ENCODE measurements at places on chromosomes 12 and 14. TPM values are rescaled to one million over a fixed set of nuclear protein-coding genes. Genes with fewer than 3 reads are reported as not detected.

DNA sequence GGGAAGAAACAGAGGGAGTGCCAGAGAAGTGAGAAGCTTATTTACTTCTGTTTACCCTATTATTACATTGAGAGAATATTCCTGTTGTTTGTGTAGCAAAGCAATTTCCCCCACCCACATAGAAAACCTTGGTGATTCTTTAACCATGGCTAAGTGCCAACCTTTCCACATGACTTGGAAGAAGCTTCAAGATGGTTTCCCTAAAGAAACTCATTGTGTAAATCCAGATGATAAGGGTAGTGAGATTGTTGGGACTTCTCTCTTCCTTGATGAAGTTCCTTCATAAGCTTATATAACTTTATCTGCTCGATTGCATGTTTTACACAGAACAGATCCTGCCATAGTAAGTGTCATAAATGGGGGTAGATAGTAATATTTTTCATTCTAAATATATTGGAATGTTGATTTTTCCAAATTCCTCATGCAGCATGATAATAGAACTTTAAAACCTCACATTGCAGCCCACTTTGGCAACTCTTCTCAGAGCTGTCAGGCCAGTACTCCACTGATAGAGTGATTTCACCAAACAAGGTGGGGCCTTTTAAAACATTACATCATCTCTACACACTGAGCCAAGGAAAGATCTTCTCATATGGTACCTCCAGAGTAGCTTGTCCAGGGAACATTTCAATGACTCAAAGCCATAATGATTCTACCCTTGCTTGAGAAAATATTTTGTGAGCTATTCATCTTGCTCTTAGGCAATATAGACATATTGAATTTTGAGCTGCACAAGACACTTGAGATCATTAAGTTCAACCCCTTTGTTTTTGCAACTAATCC, 47.8 kb upstream of the KIF21A start:
- no peak for DNase-seq

Gene GLT1D1
- total RNA-seq, result 0.30 TPM

GRCh38 chr12:130711756-130712155, 4.3 kb downstream of the RIMBP2 start:
- DNase-seq, result no peak

DNA sequence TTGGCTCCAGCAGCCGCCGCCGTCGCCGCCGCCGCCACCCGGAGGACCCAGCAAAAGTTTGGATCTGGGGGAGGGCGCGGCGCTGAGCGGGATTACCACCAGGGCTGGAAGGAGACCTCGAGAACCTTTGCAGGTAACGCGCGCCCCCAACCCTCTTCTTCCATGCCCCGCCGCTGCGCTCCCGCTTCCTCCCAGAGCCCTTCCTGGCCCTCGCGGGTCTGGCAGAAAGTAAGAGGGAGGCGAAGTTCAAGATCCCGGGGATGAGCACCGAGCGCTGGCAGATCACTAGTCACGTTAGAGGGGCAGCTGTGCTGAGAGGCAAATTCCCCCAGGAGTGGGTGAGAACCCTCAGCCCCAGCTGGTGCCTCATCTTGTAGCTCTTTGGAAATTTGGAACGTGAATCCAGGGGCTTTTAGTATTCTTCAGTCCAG, 3.9 kb downstream of the FLRT2 start:
- DNase-seq, result no peak

- peak; percentile 33 for DNase-seq
Observed at GRCh38 chr14:91115986-91116770, 2.3 kb downstream of the DGLUCY start.

DNA sequence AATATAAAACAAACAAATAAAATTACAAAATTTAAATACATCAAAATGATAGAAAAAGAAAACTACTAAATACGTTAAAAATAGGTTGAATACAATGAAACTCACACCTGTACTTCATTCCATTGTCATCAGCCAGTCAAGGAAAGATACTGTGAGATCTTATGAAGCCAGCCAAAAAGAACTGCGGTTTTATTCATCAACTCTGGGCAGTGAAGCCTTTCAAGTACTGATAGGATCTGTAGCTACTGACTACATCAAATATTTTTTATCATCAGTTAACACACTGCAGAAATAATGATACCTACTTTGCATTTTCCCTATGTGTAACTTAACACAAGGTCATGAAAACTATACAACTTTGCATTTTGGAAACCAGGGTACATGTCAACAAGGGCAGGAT, 46.3 kb upstream of the FAR2 start:
- DNase-seq, result no peak

GRCh38 chr12:13203034-13203922, 6.8 kb downstream of the EMP1 start:
- peak; percentile 43 for DNase-seq

Gene AKAP6
- total RNA-seq, result 1.1 TPM

- DNase-seq, result no peak
Observed at GRCh38 chr14:54919330-54919729, 16.7 kb upstream of the GCH1 start.

Gene HOXC10
- not detected for total RNA-seq

GRCh38 chr12:20044846-20045245, 323.5 kb upstream of the PDE3A start:
- DNase-seq, result no peak

Gene SFSWAP
- total RNA-seq, result 73.1 TPM

Gene CARMIL3
- total RNA-seq, result 0.91 TPM

DNA sequence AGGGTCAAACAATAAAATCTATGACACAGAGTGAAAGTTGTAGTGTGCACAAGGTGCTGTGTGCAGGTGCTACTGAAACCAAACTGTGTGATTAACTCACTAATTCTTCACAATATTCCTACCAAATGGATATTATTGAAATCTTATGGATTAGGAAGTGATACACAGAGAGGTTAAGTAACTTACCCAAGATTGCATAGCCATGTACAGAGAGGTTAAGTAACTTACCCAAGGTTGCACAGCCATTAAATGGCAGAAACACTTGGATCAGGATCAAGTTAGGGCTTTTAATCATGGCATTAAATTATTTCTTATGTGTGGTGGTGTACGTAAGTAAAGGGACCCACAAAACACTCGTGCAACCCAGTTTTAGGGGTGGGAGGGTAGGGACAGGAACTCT, 771.4 kb downstream of the AACS start:
- DNase-seq, result no peak

DNA sequence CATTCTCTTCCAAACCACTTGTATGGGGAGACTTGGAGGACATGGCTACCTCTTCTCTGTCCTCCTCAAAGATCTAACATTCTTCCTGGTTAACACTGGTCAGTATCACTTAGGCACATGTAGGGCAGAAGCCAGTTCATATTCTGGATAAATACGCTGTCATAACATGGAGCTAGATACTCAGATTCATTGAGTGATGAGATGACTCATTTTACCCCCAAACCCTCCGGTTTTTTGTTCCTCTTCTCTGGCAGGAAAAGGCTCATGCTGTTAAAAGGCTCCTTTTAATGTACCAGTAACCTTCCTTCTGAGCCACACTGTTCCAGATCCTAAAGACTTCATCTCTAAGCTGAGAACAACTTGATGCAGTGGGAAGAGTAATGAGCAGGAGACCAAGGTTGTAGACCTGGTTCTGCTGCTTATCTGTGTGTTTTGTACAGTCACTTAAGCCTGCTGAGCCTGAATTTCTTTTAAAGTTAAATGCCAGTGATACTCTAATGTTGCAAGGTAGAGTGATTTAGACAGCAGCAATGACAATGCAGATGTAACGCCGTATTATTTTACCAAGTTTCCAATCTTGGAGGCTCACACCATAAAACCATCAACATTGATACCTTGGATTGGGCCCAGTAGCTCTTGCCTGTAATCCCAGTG, 57.3 kb upstream of the ELK3 start:
- DNase-seq, result no peak

Gene KRT72
- total RNA-seq, result 3.2 TPM

DNA sequence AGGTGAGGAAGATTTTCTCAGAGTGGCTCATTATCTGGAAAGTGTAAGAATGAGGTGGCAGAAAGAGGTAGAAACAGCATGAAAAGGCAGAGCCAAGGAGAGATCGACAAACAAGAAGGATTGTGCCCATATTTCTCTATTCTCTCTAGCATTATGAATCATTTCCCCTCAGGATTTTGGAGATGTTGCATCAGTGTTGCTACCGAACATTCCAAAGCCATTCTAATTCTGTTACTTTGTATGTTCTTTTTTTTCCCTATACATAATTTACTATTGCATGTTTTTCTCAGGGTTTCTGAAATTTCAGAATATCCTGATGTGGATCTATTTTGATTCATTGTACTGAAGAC, 61.4 kb downstream of the KICS2 start:
- DNase-seq, result no peak

- no peak for DNase-seq
Observed at GRCh38 chr14:76696791-76697190, 64.5 kb upstream of the VASH1 start.

Gene BMAL2
- 10.9 TPM for total RNA-seq

- DNase-seq, result peak; percentile 26
Observed at GRCh38 chr12:96335270-96335669, 65.0 kb downstream of the CDK17 start.

- no peak for DNase-seq
Observed at GRCh38 chr14:68741839-68742470, 50.9 kb downstream of the ZFP36L1 start.

DNA sequence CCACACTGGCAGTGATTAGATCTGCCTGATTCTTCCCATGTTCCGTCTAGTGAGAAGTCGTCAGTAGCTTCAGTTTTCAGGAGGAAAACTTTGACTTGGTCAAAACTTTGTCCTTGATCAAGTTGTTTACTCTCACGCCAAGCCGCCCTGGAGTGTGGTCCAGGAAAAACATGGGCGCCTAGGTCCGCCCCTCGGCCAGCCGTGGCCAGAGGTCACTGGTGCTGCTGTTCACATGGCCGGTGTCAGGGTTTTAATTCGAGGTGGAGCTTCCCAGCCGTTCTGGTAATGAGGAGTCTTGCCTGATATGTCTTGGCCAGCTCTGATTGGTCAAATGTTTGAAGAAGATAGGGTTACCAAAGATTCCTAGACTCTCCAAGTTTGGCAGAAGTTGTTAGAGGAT, 71.5 kb downstream of the PPP2R5C start:
- no peak for DNase-seq

DNA sequence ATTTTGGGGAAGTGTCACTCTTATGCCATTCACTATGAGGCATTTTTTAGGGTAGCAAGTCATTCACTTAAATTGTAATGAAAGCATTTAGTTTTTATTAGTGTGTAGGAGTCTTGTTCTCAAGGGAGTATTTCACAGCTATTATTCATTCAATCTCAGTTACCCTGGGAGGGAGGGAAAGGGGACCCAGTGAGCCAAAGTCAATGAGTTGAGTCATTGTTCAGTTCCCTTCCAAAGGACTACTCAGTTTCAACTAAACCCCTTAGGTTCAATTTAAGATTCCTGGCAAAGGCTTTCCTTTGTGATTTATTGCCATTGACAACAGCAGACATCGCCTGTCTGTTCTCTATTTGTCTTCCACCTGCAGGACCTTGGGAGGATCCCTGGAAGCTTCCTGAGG, 29.3 kb upstream of the RASSF8 start:
- no peak for DNase-seq

Gene CCDC196
- not detected for total RNA-seq

GRCh38 chr12:3365463-3366411, 125.3 kb upstream of the PRMT8 start:
- peak; percentile 9 for DNase-seq

- DNase-seq, result peak; percentile 33
Observed at GRCh38 chr12:110647631-110648040, 33.7 kb downstream of the TCTN1 start.

- DNase-seq, result no peak
Observed at GRCh38 chr14:89806451-89806850, 148.1 kb downstream of the EFCAB11 start.

Gene CCDC177
- total RNA-seq, result not detected

Gene CTDSP2
- total RNA-seq, result 85.4 TPM

- no peak for DNase-seq
Observed at GRCh38 chr14:105087963-105088811, 23.0 kb upstream of the GPR132 start.

Gene APOF
- not detected for total RNA-seq

Gene GPRC5D
- total RNA-seq, result not detected

- DNase-seq, result no peak
Observed at GRCh38 chr14:64861916-64862315, 17.8 kb downstream of the SPTB start.

DNA sequence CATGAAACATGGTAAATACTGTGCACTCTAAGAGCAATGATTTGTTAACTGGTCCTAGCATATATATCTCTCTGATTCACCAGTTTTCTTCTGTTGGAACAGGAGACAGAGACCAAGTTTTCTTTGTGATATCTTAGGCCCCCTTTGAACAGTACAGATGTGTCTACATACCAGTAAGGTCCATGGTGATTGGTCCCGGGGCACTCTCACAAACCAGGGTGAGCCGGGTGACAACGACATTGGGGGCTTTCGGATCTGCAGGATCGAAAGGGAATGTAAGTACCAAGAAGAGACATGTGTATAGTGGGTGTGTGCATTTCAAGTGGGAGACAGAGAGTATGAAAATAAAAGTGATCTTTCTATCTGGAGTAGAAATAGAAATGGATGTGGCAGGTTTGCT, 11.3 kb upstream of the ERP27 start:
- peak; percentile 60 for DNase-seq

DNA sequence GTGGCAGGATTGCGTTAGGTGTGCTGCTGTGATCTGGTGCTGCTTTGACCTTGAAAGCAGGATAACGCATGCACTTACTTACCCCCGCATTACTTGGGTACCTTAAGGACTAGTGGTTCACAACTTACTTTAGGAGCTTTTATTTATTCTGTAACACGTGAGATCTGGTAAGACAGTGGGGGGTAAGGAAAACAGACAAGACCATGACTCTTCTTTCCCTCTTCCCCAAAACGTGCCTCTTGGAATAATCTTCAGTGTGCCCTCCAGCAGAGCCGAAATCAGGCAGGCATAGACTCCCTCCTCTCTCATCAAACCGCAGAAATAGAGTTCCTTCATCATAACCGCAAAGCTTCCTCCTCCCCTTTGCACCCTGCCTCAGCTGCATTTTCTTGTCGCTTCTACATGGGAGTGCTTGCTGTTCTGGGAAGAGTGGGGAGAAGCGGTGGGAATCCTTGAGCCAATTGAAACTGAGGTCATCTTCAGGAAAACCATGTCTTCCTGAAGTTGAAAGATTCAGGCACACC, 43.4 kb downstream of the RAD52 start:
- DNase-seq, result no peak

DNA sequence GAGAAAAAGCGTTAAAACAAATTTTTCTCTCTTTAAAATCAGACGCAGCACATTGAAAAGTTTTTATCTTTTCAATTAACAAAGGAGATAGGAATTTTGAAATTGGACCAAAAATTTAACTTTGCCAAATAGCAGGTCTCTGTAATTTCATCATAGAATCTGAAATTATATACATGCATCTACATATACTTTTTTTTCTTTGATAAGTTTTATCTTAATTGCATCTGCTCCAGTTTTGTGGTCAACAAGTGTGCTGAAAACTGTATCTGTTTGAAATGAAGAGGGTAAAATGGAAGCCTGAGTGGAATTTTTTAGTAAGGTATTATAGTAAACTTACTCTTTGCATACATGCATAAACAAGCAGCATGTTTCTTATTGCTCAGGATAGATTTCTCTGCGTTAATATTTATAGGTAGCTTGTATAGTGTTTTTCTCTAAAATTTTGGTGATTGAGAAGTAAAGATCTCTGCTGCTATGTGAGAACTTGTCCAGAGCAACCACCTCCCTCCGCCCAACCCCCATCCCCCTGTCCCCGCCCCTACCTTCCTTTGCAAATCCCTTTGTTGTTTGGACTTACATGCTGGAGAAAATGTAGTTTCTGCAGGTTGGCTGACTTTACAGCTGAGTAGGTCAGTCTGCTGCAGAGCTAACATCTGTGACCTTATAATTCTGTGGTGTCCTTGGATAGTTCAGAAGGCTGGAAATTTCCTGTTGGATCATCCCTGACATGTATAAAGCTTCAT, 64.6 kb downstream of the VRK1 start:
- no peak for DNase-seq

Measured in activated CD4-positive, alpha-beta T cell treated with anti-CD3 and anti-CD28 coated beads for 36 hours (primary cell).